K562 (cell line): ENCODE measurements at places on chromosomes 5 and 9. TPM values are rescaled to one million over a fixed set of nuclear protein-coding genes. Genes with fewer than 3 reads are reported as not detected.

Gene ARL14EPL
- 0.09 and 0.20 TPM in 2 replicates for total RNA-seq

Gene PCDHAC2
- not detected in 2 replicates for total RNA-seq

Gene DNAJA1
- 137 and 138 TPM in 2 replicates for total RNA-seq

Gene PCDHA5
- total RNA-seq: not detected in 2 replicates

GRCh38 chr5:32098890-32099310 is 75.2 kb downstream of the GOLPH3 start:
- no peaks in the 10 kb centered on the region for H3K27me3 ChIP-seq
- H3K27ac ChIP-seq: no peak overlapping the region
- no peaks in the 10 kb centered on the region for H3K4me1 ChIP-seq

DNA sequence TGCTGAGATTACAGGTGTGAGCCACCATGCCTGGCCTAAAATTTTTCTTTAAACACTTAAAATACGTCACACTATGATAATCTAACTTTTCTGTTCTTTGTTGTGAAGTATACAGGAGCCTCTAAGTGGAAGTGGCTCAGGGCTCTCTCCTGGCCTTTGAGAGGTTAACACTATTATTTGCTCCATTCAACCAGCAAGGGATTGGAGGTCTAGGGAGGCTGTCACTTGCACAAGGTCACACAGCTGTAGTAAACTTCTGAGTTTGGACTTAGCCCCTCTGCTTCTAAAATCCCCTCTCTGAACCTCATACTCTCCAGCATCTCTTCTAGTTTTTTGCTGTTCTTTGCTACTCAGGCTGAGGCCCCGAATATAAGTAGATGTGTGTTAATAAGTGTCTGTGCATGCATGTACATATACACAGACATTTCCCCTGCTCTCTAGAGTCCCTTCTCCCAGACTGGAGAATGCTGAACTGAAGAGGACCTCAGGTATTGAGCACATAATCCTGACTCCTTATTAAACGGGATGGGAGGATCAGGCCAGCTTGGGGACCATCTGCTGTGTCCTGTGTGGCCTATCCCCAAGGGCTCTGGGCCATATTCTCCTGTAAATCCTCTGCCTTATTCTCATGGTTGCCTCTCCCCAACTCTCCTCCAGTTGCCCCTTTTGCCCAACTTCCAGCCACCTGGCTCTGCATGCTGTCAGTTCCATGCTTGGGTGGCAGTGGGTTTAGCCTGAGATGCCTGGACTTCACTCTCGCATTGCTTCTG is 87.0 kb upstream of the SPRY4 start:
- H3K4me3 ChIP-seq: no peak overlapping the region
- H3K4me1 ChIP-seq: no peaks in the 10 kb centered on the region

DNA sequence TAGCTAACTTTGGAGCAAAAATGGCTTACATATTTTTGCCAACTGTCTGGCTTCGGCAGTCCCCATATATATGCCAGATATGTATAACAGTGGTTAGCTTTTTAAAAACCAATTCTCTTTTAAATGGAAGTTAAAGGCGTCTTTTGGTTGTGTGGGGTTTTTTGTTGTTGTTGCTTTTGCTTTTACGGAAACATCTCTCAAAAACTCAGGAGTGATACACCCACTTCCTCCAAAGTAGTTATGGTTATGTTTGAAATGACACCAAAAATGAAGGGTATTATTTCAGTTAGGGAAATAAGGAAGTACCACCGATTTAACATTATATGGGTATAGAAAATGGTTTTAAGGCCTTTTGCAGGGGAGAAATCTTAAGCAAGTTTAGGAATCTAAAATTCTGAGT is 2.3 kb downstream of the CNOT8 start:
- peaks cover 38% of the 10 kb centered on the region for H3K36me3 ChIP-seq
- H3K4me1 ChIP-seq: peaks cover 17% of the 10 kb centered on the region; the same call in 2 of the 3 replicates
- H3K27ac ChIP-seq: no peak overlapping the region
- DNase-seq: no peak

- no peak overlapping the region for H3K27ac ChIP-seq
- H3K4me1 ChIP-seq: no peaks in the 10 kb centered on the region
- no peaks in the 10 kb centered on the region for H3K36me3 ChIP-seq
- H3K4me3 ChIP-seq: no peak overlapping the region
- H3K27me3 ChIP-seq: no peaks in the 10 kb centered on the region
Observed at GRCh38 chr5:44538797-44539601, 149.8 kb upstream of the FGF10 start.

- no peak for DNase-seq
- no peaks in the 10 kb centered on the region for H3K4me1 ChIP-seq
- no peak overlapping the region for H3K27ac ChIP-seq
- H3K27me3 ChIP-seq: no peaks in the 10 kb centered on the region
Observed at GRCh38 chr5:101473483-101473882, 570.4 kb upstream of the ST8SIA4 start.

DNA sequence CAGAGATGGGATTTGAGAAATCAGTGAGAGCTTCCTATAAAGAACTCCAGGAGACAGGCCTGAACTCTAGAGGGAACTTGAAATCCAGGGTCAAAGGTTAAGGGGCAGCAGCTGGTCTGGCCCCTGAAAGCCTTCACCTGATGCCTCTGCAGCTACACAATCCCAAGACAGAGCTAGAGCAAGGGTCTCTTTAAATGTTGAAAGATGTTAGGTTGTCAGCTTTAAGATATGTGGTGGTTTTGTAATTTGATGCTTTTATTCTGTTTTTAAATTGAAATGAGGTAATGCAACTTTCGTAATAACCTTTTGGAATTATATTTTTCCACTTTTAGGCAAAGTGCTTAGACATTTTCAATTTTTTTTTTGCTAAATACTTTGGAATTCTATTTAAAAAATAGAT is 2.4 kb downstream of the SOWAHA start:
- no peaks in the 10 kb centered on the region for H3K36me3 ChIP-seq
- no peak overlapping the region for H3K27ac ChIP-seq
- H3K4me3 ChIP-seq: no peak overlapping the region

GRCh38 chr9:96156171-96156974 is 145.6 kb downstream of the HSD17B3 start:
- H3K36me3 ChIP-seq: no peaks in the 10 kb centered on the region
- no peaks in the 10 kb centered on the region for H3K4me1 ChIP-seq
- DNase-seq: no peak
- H3K27me3 ChIP-seq: peaks cover 61% of the 10 kb centered on the region
